ENCODE measurements at places on chromosomes 1 and 21.

GRCh38 chr1:24526940-24527542 is 24.4 kb downstream of the RCAN3 start:
- no peak for DNase-seq

- no peak for DNase-seq
These were observed 45.5 kb upstream of the PRRX1 start for GRCh38 chr1:170618421-170618820.

DNA sequence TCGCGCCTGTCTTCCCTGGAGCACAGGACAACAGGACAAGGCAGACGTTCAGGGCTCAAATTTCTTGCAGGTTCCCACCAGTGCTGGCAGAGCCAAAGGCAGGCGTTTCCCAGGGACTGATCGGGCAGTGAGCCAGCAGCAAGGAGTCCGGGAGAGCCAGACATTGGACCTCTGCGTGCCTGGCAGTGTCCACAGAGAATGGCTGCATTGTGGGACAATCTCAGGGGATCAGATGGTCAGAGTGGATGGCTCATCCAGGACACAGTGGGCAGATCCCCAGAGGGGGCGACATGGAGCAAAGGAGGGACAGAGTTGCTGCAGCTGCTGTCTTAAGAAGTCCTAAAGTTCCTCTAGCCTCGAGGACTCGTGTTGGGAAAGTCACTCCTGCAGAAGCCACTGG is 4.6 kb downstream of the TMEM63A start:
- DNase-seq: no peak

- no peak for DNase-seq
These were observed 2.3 kb downstream of the DENND4B start for GRCh38 chr1:153944005-153944826.

DNA sequence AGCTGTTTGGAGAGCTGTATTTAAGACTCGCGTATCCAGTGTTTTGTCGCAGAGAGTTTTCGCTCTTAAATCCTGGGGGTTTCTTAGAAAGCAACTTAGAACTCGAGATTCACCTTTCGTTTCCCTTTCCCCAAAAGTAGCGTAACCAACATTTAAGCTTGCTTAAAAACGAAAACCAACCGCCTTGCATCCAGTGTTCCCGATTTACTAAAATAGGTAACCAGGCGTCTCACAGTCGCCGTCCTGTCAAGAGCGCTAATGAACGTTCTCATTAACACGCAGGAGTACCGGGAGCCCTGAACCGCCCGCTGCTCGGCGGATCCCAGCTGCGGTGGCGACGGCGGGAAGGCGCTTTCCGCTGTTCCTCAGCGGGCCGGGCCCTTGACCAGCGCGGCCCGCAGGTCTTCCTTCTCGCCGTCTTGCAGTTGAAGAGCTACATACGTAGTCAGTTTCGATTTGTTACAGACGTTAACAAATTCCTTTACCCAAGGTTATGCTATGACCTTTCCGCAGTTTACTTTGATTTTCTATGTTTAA is 1.9 kb downstream of the OLIG1 start:
- no peak for DNase-seq

DNA sequence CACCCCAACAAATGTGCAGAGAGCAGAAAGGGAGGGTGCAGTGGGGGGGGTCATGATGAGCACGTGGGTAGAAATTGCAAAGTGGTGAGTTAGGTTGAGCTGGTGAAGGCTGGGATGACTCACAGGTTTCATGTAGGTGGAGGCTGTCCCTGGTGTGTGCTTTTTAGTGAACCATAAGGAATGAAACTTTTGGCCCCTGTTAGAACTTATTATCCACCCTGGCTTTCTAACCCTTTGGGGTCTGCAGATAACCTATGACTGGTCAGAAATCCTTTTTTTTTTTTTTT is 46.9 kb downstream of the DOP1B start:
- no peak for DNase-seq

- peak; percentile 14 for DNase-seq
These were observed 54.7 kb downstream of the SLC37A1 start for GRCh38 chr21:42568376-42568775.

DNA sequence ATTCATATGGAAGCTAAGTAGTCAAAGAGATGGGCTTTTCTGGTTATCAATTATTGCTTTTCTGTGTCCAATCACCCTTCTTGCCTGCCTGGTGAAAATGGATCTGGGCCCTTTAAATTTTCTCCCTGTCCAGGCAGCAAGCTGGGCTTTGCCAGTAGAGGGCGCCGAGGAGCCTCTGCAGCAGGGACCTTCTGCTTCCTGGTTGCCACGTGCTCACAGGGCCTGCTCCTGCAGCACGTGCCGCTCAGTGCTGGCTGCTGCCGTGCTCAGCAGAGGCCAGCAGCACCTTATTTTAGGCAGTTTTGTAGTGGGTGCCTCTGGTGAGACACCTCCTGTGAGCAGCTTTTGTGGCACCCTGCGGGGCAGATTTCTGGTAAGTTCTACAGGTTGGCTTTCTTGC is 4.0 kb downstream of the ACTL8 start:
- DNase-seq: peak; percentile 32

DNA sequence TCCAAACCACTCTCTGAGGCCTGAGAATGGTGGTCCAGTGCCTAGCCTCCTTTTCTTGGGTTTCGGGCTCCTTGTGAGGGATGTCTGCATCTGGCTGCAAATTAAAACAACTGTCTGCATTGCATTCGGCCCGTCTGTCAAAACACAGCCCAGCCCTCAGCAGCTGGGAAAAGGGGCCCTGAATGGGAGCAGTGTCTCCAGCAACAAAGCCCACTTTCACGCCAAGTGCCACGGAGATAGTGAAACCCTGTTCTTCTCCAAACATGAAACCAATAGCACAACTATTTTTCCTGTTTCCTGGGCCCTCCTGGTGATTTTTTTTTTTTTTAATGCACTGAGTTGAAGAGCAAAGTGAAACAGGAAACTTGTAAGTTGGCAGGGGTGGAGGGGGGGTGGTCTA is 138.4 kb downstream of the PLXNA2 start:
- no peak for DNase-seq

DNA sequence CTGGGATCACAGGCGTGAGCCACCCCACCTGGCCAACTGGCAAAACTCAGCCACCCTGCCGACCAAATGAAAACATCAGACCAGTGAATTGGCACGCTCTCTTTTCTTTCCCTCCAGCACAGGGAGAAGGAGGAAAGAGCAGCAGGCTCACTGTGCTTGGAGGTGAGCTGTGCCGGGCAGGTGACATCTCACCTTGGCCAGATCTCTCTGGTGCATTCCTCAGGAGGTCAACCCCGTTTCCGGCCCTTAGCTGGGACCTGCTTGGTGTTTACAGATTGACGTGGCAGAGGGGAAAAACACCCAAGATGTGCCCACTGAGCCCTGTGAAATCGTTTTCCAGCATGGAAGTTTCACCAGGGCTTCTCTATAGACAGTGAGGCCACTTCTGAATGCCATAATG is 45.1 kb downstream of the TMEM51 start:
- no peak for DNase-seq

- peak; percentile 100 for DNase-seq
These were observed at the start of gene PEX10 for GRCh38 chr1:2412395-2412772. PEX10 (minus strand) TSS chr1:2412564; CDS start chr1:2412502, 62 bp downstream.

GRCh38 chr21:39661121-39661520 is 48.4 kb downstream of the B3GALT5 start:
- DNase-seq: no peak

DNA sequence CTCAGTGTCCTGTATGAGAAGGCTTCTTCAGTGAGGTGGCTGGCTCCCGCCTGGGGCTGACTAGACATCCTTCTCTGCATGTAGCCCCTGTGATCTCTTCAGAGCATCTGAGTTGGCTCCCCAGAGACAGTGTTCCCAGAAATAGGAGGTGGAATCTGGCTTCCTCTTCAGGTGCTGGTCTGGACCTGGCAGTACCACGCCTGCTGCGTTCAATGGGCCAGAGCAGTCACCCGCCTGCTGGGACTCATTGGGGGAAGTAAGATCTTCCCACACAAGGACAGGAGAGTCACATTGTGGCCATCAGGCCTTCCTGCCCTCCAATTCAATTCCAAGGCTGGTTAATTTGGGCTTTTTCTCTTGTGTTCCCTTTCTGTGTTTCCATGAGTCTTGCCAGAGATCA is 51.0 kb downstream of the ADARB1 start:
- DNase-seq: no peak

DNA sequence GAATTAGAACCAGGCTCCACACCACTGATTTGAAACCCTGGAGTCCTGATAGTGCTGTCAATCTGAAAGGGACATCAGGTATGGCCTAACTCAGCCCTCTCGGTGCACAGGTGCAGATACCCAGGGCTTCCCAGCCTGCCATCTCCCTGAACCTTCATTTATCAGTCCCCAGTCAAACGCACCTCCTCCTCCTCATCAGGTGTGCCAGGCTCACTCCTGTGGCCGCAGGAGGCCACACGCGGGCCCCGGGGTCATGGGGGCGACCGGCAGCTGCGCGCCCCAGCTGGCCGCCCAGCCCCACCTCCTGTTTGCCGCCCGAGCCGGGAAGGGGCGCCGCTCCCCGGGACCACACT is 572 bp downstream of the FUCA1 start:
- no peak for DNase-seq

- DNase-seq: no peak
These were observed 53.9 kb upstream of the CACNA1E start for GRCh38 chr1:181429462-181429861.

GRCh38 chr1:203269654-203270020 is 35.7 kb upstream of the BTG2 start:
- DNase-seq: no peak

GRCh38 chr1:57866998-57867397 is 443.1 kb upstream of the DAB1 start:
- DNase-seq: no peak

GRCh38 chr1:213122514-213122929 is 71.5 kb downstream of the RPS6KC1 start:
- DNase-seq: no peak

GRCh38 chr1:160653620-160654016 is 6.8 kb upstream of the SLAMF1 start:
- DNase-seq: no peak

DNA sequence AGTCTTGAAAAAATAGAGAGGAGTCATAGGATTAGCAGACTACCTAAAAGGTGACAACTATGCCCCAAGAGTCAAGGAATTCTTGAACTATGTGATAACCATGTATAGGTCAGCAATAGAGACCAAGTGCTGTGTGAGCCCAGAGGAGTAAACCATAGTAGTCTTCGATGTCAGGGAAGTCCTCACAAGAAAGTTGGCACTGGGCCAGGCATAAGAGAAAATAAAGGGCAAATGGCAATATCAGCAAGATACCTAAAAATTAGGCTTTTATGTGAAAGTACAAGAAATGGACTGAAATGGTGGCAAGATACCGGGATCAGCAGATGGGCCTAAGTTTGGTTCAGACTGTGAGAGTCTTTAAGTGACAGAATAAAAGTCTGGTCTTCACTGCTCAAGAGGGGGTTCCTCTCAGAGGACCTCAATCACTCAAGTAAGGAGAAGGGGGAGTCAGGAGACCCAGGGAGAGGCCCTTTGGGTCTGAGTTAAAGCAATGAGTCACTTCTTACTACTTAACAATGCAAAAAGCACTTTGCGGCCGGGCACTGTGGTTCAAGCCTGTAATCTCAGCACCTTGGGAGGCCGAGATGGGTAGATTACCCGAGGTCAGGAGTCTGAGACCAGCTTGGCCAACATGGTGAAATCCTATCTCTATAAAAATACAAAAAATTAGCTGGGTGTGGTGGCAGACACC is 95.0 kb downstream of the TEX35 start:
- DNase-seq: no peak

DNA sequence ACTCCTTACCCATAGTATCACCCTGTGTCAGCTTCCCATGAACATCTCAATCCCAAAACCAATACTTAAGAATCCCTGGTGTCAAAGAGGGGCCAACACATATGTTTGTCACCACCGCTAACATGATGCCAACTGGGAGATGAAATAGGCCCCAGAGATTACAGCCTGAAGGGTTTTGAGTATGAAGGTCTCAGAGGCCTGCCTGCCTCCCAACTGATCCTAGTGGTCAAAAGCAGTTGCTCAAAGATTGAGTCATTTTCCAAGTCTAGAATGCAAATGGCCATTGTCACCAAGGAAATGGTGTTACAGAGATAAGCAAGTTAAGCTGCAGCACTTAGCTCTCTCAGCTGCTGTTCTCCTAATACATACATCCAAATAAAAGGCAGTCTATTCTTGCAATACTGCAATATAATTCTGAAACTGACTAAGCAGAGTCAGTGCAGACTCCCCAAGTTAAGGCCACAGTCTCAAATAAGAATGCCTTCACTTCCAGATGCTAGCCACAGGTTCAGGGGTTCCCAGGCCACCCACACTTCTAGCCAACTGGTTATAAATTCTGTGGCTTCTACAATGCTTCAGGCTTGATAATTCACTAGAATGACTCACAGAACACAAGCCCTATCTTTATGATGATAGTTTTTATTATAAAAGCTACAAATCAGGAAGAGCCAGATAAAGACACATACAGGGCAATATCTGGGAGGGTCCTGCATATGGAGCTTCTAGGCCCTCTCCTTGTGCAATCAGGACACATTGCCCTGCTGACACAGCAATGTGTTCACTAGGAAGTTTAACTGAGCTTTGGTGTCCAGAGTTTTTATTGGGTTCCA is 18.7 kb downstream of the DUSP10 start:
- no peak for DNase-seq

GRCh38 chr21:24897883-24898282 is 709.4 kb downstream of the MRPL39 start:
- no peak for DNase-seq

GRCh38 chr1:50251702-50252101 is 143.0 kb downstream of the ELAVL4 start:
- no peak for DNase-seq

GRCh38 chr1:175217721-175218531 is 25.4 kb upstream of the KIAA0040 start:
- DNase-seq: no peak

GRCh38 chr1:16266411-16267118 is 29.6 kb upstream of the CPLANE2 start:
- DNase-seq: no peak

DNA sequence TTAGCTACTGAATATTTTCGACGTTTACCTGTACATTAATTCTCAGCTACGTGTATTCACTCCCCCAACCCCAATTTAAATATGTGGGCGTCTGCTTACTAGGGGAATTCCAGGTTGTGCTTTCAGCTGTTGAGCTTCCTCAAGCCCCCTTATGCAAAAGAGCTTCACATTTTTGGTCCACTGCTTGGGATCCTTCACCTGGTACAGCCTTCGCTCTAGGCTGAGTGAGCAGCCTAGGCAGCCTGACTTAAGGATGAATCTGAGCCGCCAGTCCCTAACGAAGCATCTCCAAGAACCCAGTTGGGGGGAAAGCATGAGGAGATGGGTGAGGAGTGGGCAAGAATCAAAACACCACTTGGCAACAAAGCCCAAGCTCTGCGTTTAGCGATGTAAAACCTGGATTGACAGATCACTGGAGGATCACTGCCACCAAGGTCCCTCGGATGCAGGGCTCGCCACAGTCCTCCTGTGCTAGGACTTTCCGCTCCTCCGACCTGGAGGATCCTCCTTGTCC is 674 bp downstream of the BCL10 start:
- no peak for DNase-seq

GRCh38 chr21:26972192-26972591 is 5.3 kb upstream of the ADAMTS5 start:
- no peak for DNase-seq
